ENCODE measurements at places on chromosomes 5 and 9.

GRCh38 chr5:35246411-35246810 lies 16.1 kb upstream of the PRLR start:
- no peak for DNase-seq
- no peak overlapping the region for H3K4me3 ChIP-seq
- H3K36me3 ChIP-seq, result no peaks in the 10 kb centered on the region
- peaks cover 16% of the 10 kb centered on the region for H3K4me1 ChIP-seq
- H3K27me3 ChIP-seq, result no peaks in the 10 kb centered on the region

DNA sequence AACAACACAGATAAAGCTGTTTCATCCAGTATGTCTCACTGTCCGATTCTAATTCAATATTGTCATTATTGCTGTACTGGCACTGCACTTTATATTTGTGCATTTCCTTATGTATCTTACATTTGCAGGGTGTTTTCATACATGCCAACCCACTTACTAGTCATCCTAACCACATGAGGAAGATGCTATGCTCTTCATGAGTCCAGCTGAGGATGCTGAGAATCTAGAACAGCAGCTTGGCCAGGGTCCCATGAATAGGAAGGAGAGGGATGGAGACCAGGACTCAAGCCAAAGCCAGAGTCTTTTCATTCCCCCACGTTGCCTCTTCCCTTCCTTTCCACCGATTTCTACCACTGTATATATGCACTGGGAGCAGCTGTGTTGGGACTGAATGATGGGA lies 292.8 kb upstream of the KLF4 start:
- H3K27me3 ChIP-seq, result no peaks in the 10 kb centered on the region
- DNase-seq, result no peak
- no peak overlapping the region for H3K27ac ChIP-seq
- no peak overlapping the region for H3K4me3 ChIP-seq
- peaks cover 9% of the 10 kb centered on the region for H3K4me1 ChIP-seq

DNA sequence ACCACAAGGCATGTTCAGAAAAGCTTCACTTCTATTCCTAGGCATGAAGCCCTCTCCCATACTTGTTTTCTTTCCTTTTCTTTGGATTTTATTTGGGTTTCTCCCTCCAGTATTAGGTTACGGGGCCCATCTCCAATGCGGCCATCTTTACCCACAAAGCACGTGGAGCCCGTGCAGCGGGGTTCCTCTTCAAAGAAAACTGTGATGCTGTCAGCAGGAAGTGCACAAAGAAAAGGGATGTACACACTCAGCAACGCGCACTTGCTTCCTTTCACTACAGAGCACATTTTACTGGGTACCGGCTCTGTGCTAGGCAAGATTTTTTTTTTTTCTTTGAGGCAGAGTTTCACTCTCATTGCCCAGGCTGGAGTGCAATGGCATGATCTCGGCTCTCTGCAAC lies 106.6 kb downstream of the COL23A1 start:
- H3K36me3 ChIP-seq, result peaks cover 5% of the 10 kb centered on the region
- H3K4me3 ChIP-seq, result no peak overlapping the region
- H3K27me3 ChIP-seq, result peaks cover 34% of the 10 kb centered on the region
- no peaks in the 10 kb centered on the region for H3K4me1 ChIP-seq
- no peak for DNase-seq
- H3K27ac ChIP-seq, result no peak overlapping the region

DNA sequence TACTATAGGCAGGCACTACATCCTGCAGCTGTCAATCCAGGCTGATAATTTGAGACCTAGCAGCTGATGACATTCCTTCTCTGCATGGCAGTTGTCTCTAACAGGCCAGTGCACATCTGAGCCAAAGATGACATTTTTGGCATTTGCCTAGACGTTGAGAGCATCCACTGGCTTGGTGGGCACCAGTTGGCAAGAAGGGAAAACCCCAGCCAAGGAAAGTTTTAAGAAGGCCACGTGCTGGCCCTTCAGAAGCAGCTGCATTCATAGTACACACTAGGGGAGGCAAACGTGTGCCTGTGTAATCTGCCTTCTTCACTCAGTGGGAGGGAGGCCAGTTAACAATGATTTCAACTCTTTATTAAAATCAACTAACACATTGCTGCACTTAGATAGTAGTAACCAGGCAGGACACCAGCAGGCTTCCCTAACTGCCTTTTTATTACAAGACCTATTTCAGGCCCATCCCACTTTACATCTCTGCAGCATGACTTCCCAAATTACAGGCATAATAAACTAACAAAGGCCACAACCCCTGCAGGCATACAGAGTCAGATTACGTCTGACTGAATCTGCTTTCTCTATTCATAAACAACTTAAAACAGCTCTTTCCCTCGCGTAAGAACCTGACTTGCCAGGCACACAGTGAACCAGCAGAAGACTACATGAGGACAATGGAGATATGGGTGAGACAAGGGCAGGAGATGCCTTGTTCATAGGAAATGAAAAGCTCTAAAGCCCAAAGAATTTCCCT lies 576.3 kb downstream of the PDE4D start:
- peaks cover 12% of the 10 kb centered on the region for H3K4me1 ChIP-seq
- no peaks in the 10 kb centered on the region for H3K36me3 ChIP-seq

GRCh38 chr5:58466939-58467338 lies 7.1 kb upstream of the PLK2 start:
- H3K27me3 ChIP-seq, result no peaks in the 10 kb centered on the region
- peak; percentile 43 for DNase-seq
- H3K27ac ChIP-seq, result no peak overlapping the region

DNA sequence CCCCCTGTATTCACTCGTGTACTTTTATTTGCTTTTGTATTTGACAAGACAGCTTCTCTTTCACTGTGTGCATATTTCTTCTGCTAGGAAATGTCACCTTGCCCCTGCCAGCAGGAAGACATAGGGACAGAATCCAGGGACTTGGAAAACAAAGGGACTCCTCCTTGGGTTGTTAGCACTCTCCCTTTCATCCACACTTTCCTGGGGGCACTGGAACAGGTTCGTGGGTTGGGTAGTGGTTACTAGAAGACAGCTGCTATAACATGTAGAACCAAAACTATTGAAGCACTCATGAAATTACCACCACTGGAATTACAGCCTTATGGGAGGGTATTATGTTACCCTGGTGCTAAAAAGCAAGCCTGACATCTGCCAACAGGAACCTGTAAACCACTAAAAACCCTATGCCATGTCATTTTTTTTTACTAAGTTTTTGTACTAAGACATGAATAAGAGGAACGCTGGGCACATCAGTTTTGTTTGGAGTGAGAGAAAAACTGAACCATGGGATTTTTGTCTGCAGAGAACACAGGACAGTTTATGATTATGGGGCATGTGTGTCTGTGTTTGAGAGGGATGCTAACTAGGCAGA lies 4.7 kb upstream of the CCL28 start:
- H3K36me3 ChIP-seq, result no peaks in the 10 kb centered on the region
- peaks cover 12% of the 10 kb centered on the region for H3K4me1 ChIP-seq
- DNase-seq, result no peak
- H3K27me3 ChIP-seq, result no peaks in the 10 kb centered on the region
- no peak overlapping the region for H3K4me3 ChIP-seq

DNA sequence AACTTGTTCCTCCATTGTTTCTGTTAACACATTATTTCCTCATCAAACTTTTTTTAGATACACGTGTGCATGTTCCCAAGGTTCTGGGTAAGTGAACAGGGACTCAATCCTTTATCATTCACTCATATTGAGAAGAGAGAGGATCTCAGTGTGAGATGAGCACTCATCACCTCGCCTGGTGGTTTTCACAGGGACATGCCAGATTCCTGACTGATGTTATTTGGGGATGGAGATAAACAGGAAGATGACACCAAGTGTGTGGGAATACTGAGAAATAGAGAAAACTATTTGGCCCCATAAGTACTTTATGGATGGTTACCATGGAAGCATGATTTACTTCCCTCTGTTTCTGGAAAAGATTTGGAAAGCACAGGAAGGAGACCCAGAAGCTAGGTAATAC lies 533.3 kb upstream of the DMAC1 start:
- no peak for DNase-seq
- no peak overlapping the region for H3K4me3 ChIP-seq
- H3K27me3 ChIP-seq, result no peaks in the 10 kb centered on the region
- H3K4me1 ChIP-seq, result no peaks in the 10 kb centered on the region
- no peak overlapping the region for H3K27ac ChIP-seq

- no peak overlapping the region for H3K4me3 ChIP-seq
- peaks cover 8% of the 10 kb centered on the region for H3K36me3 ChIP-seq
- peaks cover 25% of the 10 kb centered on the region for H3K4me1 ChIP-seq
- peak overlapping the region; percentile 62 for H3K27ac ChIP-seq
- H3K27me3 ChIP-seq, result no peaks in the 10 kb centered on the region
- no peak for DNase-seq
These were observed 15.4 kb downstream of the ARHGEF37 start for GRCh38 chr5:149596712-149597111.

DNA sequence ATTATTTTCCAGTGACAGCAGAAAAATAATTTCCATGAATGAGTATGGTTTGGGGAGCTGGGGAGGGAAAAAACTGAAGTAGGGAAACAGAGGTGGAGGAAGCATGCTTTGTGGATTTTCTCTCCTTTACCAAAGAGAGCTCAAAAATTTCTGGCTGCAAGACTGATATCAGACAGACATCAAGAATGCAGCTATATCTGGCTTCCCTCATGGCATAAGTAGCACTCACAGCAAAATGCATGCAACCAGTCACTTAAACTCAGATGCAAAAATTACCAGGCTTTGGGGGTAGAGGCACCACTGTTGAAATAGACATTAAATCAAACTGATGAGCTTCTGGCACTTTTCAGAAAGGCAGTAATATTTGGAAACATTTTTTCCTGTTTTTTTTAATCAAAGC lies 196.9 kb downstream of the TSSK1B start:
- no peak for DNase-seq
- peaks cover 27% of the 10 kb centered on the region for H3K4me1 ChIP-seq
- no peak overlapping the region for H3K27ac ChIP-seq
- H3K27me3 ChIP-seq, result no peaks in the 10 kb centered on the region

DNA sequence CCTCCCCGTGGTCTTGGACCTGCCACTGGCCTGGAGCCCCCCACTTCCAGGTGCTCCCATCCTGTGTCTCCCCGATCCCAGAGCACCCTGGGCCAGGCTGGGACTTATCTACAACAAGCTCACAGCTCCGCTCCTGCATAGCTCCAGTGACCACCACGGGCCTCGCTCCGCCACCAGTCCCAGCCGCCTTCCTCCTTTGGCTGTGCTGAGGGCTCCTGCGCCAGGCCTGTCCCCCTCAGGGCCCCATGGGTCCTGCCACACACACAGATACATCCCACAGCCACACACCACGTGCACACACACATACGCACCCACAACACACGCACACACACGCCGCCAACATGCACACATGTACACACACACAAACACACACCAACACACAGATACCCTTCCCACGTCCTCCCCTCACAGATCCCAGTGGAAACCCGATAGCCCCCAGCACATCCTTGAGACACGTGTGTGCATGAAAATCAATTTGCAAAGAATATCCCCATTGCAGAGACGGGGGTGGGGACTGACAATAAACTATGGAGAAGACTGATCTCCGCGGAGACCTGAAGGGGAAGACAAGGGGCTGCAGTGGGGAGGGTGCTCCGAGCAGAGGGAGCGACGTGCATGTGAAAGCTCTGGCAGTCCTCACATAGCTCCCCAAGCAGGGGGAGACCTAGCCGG lies 18.5 kb upstream of the LAMC3 start:
- peaks cover 10% of the 10 kb centered on the region for H3K4me1 ChIP-seq
- H3K36me3 ChIP-seq, result no peaks in the 10 kb centered on the region
- DNase-seq, result no peak
- no peak overlapping the region for H3K4me3 ChIP-seq

DNA sequence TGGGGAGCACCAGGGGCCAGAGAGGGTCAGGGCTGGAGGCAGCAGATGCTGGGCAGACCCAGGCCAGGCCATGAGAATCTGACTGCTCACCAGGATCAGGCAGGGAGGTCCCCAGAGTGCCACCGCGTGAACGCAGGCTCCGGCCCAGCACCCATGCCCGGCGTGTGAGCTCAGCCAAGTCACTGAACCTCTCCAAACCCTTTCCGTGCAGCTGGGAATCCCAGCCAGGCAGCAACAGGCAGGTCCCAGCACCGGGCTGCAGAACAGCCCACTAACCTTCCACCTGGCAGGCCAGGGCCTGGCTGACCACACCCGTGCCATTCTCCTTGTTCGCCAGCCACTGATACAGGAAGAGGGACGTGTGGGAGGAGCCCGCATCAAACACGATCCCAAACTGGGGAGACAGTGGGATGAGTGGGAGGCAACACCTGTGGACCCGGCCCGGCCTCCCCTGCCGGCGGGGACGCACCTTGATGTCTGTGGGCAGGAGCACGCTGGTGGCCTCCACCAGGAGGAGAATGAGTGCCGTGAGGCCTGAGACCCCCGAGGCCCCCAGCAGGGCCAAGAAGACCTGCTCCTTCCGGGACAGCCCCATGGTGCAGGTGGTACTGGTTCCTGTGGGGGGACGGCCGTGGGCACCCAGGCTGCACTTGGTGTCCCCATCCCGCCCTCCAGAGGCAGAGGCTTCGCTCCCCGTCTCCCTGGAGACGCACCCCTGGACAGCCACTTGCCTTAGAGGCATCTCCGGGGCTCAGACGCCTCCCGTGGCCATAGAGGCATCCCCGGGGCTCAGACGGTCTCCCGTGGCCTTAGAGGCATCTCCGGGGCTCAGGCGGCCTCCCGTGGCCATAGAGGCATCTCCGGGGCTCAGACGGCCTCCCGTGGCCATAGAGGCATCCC lies 3.2 kb downstream of the ENTPD8 start:
- no peaks in the 10 kb centered on the region for H3K4me1 ChIP-seq
- peaks cover 8% of the 10 kb centered on the region for H3K36me3 ChIP-seq
- H3K27ac ChIP-seq, result no peak overlapping the region
- DNase-seq, result no peak

GRCh38 chr9:98807814-98808195 lies 335 bp downstream of the GALNT12 start:
- H3K36me3 ChIP-seq, result no peaks in the 10 kb centered on the region
- H3K4me3 ChIP-seq, result no peak overlapping the region
- DNase-seq, result no peak
- peaks cover 39% of the 10 kb centered on the region for H3K4me1 ChIP-seq
- H3K27ac ChIP-seq, result no peak overlapping the region
- H3K27me3 ChIP-seq, result peaks cover 39% of the 10 kb centered on the region

- DNase-seq, result no peak
- H3K36me3 ChIP-seq, result no peaks in the 10 kb centered on the region
- no peaks in the 10 kb centered on the region for H3K4me1 ChIP-seq
- no peak overlapping the region for H3K4me3 ChIP-seq
These were observed 1299.8 kb upstream of the WWC1 start for GRCh38 chr5:166991601-166992000.

DNA sequence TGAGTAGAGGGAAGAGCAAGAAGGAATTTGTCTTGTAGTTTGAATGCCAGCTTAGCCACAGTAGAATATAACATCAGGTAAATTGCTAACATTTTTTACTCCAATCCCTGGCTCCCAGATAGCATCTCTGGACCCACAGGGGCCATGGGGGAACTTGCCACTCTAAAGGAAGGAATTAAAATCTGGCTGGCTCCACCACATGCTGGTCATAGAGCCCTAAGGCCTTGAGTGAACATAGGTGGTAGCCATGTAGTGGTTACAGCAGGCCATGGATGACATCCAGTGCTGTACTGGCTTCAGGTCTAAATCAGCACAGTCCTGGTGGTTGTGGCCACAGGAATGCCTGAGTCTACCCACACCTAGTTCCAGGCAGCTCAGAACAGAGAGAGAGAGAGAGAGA lies 109.9 kb upstream of the RGMB start:
- H3K4me1 ChIP-seq, result no peaks in the 10 kb centered on the region
- H3K27ac ChIP-seq, result no peak overlapping the region
- no peaks in the 10 kb centered on the region for H3K36me3 ChIP-seq
- DNase-seq, result no peak
